ENCODE measurements at places on chromosomes 2 and 18.

GRCh38 chr2:98348066-98348561, 1.9 kb downstream of the CNGA3 start:
- no peak for DNase-seq

GRCh38 chr2:160927324-160927723, 232.9 kb upstream of the TANK start:
- no peak for DNase-seq

GRCh38 chr18:51767293-51767692, 569.8 kb upstream of the MEX3C start:
- no peak for DNase-seq

DNA sequence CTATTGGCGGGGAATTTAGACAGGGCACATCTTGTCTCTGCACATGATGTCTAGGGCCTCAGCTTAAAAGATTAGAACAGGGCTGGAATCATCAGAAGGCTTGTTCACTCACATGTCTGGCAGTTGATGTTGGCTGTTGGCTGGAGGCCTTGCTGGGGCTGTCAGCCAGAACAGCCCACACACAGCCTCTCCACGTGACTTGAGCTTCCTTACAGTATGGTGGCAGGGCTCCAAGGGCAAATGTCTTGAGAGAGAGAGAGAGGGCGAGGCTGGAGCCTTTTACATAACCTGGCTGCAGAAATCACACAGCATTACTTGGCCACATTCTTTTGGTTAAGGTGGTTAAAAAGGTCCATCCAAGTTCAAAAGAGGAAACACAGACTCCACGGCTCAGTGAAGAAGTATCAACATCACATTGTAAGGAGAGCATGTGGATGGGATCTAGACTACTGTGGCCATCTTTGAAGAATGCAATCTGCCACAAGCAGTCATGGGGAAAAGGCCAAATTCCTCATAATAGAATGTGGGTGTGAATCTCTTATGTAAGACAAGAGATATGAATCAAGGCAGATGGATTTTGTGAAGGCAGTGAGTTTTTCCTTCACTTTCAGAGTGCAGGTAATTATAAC, 30.4 kb downstream of the SRSF7 start:
- DNase-seq: no peak

- no peak for DNase-seq
Measured at GRCh38 chr2:215365184-215365658, 53.4 kb downstream of the ATIC start.

DNA sequence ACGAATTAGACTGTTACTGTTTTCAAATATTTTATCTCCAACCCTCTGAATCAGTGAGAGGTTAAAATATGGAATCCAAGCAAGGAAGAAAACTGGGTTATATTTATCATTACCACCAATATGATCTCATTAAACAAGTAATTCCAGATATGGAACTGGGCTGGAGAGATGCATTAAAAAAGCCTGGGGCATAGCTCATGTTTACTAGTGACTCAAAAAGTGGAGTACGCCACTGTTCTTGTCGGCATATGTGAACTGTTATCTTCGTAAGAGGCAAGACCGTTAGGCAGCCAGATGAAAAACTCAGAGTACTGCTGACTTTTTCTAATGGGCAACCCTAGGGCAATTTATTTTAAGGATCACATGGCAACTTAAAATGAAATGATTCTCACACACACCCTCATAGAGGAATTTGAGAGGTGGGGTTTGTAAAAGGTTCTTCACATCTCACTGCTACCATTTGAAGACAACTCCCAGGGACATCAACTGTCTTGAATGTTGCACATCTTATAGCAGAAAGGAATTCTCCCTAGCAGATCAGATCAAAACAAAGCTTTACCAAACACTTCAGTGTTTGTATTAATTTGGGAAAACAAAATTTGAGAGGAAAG, 105.2 kb upstream of the TFCP2L1 start:
- DNase-seq: no peak

DNA sequence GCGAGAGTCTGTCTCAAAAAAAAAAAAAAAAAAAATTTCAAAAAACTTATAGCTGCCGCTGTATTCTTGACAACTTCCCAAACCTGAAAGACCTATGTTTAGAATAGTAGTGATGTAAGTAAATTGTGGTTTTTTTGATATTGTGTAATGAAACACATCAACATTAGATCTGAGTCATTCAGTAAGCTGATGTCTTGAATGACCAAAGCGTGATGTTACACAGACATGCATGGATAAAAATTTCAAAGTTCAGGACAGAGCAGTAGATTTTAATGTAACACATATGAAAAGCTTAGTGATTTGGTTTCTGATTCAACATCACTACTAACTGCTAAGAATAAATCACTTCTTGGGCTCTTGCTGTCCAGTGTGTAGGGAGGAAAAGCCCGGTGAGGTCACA, 69.3 kb upstream of the MEX3C start:
- no peak for DNase-seq

DNA sequence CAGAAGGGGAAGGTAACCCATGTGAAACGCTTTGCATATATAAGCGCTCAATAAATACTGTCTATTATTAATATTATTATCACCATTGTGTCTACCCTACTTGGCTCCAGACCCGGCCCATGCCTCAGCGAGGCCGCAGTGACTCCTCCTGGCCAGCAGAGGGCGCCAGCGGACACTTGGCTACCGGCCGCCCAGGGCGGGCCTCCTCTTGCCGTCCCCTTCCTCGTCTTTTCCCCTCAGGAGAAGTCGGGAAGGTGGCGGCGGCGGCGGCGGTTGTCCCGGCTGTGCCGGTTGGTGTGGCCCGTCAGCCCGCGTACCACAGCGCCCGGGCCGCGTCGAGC, at the start of gene AGFG1:
Gene AGFG1 (plus strand): TSS at position 233 of the 341 bp plus-strand sequence. CDS start 266 bp downstream, outside the sequence.
- peak; percentile 81 for DNase-seq

DNA sequence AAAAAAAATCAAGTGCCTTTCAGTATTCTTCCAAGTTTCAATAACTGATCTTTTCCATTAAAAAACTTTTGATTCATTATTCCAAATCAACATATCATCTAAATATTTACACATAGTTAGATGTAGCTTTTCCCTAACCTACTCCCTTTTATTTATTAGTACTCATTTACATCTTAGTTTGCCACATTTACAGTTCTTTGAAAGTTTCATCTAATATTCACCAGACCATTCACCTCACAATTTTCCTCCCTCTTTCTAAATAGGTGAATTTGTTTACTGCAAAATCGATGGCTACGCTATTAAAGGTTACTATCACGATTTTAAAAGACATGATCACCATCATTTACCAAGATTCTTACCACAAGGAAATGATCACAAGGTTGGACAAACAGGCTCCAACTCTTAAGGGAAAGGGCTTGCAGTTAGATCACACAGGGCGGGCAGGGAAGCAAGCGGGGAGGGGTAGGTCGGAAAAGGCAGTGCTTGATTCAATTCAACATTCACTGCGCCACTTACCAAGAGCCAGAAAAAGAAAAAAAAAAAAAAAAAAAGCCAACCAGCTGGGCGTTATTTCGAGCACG, 654 bp upstream of the MARCHF7 start:
- DNase-seq: no peak

- no peak for DNase-seq
Measured at GRCh38 chr2:551621-552020, 125.6 kb downstream of the TMEM18 start.

- no peak for DNase-seq
Measured at GRCh38 chr18:44740000-44740399, 59.3 kb downstream of the SETBP1 start.

- no peak for DNase-seq
Measured at GRCh38 chr2:20172273-20173055, 52.5 kb downstream of the SDC1 start.

DNA sequence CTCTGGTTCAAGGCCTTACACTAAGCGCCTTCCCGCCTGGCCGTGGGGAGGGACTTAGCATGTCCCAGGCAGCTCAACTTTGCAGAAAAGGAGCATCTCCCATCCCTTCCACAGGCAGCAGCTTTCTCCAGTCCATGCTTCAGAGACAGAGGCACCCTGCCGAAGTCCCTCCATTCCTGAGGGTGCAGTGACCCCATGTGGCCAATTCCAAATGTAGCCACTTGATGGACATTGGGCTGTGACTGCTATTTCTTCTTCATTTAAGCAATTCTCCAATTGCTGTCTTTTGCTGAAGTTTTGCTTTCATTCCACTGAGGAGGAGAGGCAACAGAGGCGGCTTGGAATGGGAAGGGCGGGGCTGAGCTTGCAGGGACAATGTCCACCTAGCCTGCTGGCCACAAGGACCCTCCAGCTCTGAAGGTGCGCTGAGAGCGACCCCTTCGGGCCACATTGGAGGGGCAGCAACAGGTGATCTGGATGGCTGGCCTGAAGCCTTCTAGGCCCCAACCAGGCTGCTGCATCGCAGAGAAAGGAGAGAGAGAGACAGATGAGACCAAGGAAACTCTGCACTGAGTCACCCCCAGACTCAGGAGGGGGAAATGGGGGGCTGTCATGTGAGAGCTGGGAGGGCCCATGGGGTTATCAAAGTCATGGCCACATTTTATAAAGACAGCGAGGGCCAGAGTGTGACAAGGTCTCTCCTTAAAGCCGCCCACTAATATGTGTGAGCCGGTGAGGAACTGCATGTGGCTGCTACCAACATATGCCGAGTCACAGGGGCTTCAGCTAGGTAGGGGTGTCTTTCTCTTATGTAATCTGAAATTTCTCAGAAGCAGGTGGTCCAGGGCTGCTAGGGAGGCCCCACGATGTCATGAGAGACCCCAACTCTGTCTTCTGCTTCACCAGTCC, 61.3 kb downstream of the LONRF2 start:
- no peak for DNase-seq

DNA sequence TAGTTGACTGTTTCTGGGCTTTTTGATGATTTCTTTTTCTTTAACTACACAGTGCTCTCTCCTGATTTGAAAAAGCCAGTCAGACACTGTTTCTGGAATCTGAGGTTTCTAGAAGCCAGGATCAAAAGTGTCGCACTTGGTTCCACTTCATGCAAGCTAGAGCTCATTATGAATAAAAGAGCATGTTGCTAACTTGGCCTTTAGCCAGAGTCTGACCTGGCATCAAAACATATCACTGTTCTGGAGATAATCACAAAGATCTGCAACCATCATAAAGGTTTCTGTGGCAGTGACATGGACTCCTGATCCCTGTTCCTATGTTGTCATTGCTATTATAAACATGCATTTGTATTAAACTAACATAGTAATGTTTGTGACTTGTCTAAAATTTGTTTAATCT, 76.1 kb upstream of the MAPRE2 start:
- DNase-seq: no peak

DNA sequence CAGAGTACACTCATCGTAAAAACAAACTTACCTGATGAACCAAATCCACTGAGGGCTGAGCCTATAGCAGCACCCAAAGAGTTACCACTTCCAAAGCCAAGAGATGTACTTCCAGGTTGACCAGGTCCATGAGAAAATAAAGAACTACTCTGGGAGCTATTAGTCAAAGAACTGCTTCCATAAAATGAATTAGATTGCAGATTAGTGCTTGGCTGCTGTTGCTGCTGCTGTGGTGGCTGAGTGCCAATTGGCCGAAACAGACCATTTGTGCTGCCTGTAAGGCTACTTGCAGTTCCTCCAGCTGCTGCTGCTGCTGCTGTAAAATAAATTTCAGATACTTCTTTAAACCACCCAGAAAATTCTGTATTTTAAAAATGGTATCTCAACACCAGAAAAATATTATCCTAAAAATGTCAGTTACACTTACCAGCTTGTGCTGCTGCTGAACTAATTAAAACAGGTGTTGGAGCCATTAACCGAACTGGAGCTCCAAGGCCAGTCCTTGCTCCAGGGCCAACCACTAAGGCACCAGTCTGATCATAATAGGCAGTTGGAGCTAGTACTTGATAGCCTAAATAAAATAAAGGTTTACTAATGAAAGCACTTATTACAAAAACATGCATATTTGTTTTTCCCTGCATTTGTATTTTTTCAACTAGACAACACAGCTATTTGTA, 58.1 kb upstream of the SDC1 start:
- DNase-seq: no peak

DNA sequence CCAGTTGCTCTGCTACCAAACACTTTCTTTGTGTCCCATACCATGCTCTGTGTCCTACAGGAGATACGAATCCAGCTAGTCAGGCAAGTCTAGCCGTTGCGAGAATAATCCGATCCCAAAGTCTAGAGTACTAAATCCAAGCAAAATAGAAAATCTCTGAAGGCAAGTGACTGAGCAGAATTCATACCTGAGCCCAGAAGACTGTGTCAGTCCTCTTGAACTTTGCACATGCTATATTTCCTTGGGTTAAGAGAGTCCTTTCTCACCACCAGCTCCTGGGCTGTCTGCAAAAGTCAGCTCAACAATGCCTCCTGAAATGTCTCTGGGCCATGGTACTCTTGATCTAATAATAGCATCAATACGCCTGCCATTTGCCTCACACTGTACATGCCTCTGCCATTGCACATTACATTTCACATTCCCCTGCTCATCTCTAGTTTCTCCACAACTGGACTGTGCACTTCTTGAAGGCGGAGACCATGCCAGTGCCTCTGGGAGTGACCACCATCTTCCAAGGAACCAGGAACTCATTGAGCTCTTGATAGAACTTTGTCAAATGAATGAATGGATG, 265.8 kb upstream of the ID2 start:
- DNase-seq: no peak

DNA sequence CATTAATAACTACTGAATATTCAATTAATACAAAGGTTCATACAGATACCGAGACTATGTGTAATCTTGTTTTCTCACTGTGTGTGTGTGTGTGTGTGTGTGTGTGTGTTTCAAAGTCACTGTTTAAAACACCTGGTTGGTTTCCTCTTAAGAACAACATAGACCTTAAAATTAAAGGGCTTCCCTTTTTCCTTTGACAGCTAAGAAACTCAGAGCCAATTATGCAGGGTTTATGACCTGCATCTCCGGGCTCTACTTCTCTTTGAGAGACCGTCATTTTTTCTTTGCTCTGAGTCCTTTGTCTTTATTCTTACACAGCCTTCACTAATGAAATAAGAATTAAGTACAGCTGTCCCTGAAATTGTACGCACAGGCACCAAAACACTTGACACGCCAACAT, 145.6 kb downstream of the HDAC4 start:
- DNase-seq: no peak

GRCh38 chr2:48341551-48342133, 188.3 kb upstream of the STON1 start:
- DNase-seq: no peak

GRCh38 chr18:63422864-63423304, 608 bp upstream of the VPS4B start:
- DNase-seq: no peak

DNA sequence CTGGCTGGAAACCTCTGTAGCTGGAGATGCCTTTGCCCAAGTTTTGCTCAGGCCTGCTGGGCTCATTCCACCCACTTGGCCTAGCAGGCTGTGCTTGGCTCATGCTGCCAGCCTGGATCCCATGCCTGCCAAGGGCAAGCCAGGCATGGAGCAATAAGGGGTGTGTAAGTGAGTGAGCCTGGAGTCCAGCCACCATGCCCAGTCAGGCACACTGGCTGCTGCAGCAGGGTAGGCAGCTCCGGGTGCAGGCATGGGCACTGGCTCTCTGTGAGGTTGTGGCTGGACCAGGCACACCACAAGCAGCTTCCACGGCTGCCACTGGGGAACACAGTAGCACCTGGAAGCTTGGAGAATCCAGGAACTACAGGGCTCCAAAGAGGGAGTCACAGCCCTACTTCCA, 147.7 kb upstream of the HS6ST1 start:
- DNase-seq: no peak

- no peak for DNase-seq
Measured at GRCh38 chr18:33583901-33584300, 5.9 kb downstream of the ASXL3 start.
